ENCODE measurements at places on chromosomes 5 and 9. TPM values are rescaled to one million over a fixed set of nuclear protein-coding genes. Genes with fewer than 3 reads are reported as not detected.

DNA sequence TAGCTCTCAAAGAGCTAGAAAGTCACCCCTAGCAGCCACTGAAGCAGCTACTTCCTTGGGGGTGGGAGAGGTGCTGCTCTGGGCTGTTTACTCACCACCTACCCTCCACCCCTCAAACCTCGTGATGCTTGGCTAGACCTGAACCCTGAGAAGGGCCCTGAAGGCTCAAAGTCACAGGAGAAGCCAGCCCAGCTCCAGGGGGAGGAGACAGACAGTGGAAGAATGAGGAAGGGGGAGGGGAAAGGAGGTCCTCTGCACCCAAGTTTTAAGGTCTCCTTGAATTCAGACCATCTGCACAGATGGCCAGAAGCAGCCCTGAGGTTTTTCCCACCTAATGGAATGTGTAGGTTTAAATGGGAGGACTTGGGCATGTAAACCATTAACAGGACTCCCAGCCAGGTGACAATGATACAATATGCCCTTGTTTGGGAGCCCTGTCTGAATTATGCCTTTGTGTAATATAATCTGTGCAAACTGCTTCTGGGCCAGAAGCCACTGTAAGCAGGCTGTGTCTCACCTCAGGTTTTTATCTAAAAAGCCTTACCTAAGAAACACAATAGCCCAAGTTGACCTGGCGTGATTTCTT lies 180.5 kb downstream of the PIK3R1 start:
- no peak overlapping the region for H3K27ac ChIP-seq
- no peak for DNase-seq
- peaks cover 12% of the 10 kb centered on the region for H3K4me1 ChIP-seq
- H3K27me3 ChIP-seq: peaks cover 3% of the 10 kb centered on the region
- peaks cover 3% of the 10 kb centered on the region for H3K36me3 ChIP-seq

- DNase-seq: no peak
- H3K27ac ChIP-seq: no peak overlapping the region
- peaks cover 9% of the 10 kb centered on the region for H3K36me3 ChIP-seq
- H3K4me3 ChIP-seq: no peak overlapping the region
Observed at GRCh38 chr5:1760656-1761452, 38.8 kb downstream of the MRPL36 start.

DNA sequence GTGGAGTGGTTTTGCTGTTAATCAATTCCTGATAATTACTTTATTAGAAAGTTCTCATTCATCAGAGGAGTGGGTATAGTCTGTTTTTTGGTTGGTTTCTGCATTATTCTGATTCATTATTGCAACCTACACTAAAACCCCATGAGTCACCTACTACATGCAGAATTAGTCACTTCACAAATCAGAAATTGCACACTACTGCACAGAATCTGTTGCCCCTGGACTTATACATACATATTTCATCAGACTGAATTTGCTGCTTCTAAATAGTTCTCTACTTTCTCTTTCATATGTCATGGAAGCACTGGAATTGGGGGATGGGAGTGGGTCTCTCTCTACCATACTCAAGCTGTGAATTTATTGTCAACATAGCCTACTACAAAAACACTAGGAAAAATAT lies 585.1 kb downstream of the DNAH5 start:
- H3K4me1 ChIP-seq: no peaks in the 10 kb centered on the region
- no peak overlapping the region for H3K27ac ChIP-seq
- no peaks in the 10 kb centered on the region for H3K27me3 ChIP-seq
- DNase-seq: no peak
- H3K36me3 ChIP-seq: no peaks in the 10 kb centered on the region
- H3K4me3 ChIP-seq: no peak overlapping the region

- peaks cover 9% of the 10 kb centered on the region for H3K4me1 ChIP-seq
- peaks cover 36% of the 10 kb centered on the region for H3K27me3 ChIP-seq
- H3K4me3 ChIP-seq: no peak overlapping the region
- no peak for DNase-seq
- H3K36me3 ChIP-seq: no peaks in the 10 kb centered on the region
Observed at GRCh38 chr5:172758077-172758833, 12.7 kb downstream of the DUSP1 start.

DNA sequence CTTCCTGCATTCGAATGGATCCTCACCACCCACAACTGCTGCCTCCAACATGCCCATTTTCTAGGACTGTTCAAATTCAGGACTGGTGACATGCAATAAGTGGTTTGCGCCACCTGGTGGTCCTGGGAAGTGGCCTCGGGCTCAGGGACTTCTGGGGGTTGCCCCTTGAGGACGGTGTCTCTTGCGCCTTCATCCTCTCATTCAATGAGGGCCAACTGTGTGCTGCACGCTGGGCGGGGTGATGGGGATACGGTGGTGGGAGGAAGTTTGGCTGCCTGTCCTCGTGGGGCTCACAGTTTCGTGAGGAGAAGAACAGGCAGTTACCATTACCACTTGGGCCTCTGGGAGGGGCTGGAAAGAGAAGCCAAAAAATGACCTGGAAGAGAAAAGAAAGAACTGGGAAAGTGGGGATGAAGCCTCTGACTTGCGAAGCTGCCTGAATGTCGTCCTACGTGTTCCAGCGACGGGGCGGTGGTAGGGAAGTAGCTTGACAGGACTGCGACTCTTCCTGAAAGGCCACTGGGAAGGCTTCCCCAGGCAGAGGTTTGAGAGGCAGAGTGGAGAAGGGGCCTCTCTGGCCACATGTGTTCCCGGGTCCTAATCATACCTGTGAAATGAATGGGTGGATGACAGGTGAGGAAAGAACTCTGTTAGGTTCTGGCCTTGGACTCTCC lies 49.0 kb downstream of the PSD2 start:
- no peak overlapping the region for H3K4me3 ChIP-seq
- DNase-seq: peak; percentile 94
- H3K4me1 ChIP-seq: peaks cover 9% of the 10 kb centered on the region

DNA sequence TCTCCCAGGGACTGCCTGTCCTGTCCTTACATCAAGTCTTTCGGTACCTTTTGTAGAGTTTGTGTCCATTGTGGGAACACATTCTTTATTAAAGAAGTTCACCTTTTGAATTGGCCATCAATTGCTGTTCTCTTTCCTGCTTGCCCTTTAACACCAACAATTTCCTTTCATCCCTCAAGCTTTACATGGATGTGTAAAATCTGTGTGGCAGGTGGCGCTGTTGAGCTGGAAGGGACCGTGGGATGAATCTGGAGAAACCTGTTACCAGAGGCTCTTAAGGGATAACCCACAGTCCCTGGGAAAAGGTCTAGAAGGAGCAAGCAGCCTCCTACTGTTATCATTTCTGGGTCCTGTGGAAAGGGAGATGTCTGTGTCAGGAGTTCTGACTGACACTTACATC lies 7.9 kb upstream of the ZFP62 start:
- H3K4me1 ChIP-seq: peaks cover 24% of the 10 kb centered on the region
- no peaks in the 10 kb centered on the region for H3K36me3 ChIP-seq
- peak overlapping the region; percentile 67 for H3K27ac ChIP-seq
- H3K27me3 ChIP-seq: no peaks in the 10 kb centered on the region

- H3K36me3 ChIP-seq: no peaks in the 10 kb centered on the region
- H3K4me3 ChIP-seq: peak overlapping the region; percentile 60
- DNase-seq: no peak
- H3K27ac ChIP-seq: no peak overlapping the region
- peaks cover 4% of the 10 kb centered on the region for H3K4me1 ChIP-seq
Observed at GRCh38 chr9:136700959-136701667, 11.3 kb upstream of the DIPK1B start.

DNA sequence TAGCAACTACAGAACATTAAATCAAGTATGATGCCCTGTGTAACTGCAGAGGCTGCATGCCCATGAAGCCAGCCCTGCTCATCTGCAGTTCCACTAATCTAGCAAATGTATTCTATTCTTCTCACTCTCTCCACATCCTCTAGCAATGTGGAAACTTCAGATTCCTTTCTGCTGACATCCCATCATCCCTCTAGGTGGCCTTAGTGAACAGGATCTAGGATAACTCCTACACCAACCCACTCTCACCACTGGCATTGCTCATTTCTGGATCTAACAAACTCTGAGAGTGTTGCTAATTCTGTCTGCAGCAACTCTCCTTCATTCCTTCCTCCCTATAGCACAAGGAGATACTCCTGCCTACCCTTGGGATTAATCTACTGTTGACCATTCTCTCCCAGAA lies 80.8 kb downstream of the FAM81B start:
- H3K27me3 ChIP-seq: no peaks in the 10 kb centered on the region
- no peak overlapping the region for H3K27ac ChIP-seq
- H3K36me3 ChIP-seq: peaks cover 21% of the 10 kb centered on the region
- H3K4me1 ChIP-seq: peaks cover 21% of the 10 kb centered on the region
- no peak overlapping the region for H3K4me3 ChIP-seq

DNA sequence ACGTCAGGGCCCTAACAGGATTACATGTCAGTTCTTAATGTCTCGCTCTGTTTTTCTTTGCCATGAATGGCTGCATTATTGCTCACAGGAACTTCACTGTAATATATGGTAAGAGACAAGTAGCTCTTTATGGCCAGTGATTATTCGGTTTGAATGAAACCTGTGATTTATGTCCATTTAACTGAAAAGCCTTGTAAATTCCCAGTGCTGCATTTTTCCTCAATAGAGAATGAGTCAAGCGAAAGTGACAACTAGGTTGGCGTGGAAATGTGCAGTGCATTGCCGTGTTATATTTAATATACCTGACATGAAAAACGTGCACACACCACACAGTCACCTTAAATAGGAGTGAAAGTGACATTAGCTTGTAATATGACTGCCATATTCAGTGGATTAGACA lies 163.1 kb downstream of the PBX3 start:
- H3K36me3 ChIP-seq: no peaks in the 10 kb centered on the region
- DNase-seq: no peak
- no peaks in the 10 kb centered on the region for H3K27me3 ChIP-seq
- no peak overlapping the region for H3K4me3 ChIP-seq
- no peak overlapping the region for H3K27ac ChIP-seq
- peaks cover 56% of the 10 kb centered on the region for H3K4me1 ChIP-seq

- no peak overlapping the region for H3K27ac ChIP-seq
- no peak for DNase-seq
- no peaks in the 10 kb centered on the region for H3K36me3 ChIP-seq
- no peaks in the 10 kb centered on the region for H3K4me1 ChIP-seq
- no peaks in the 10 kb centered on the region for H3K27me3 ChIP-seq
Observed at GRCh38 chr5:148469501-148469935, 85.8 kb downstream of the FBXO38 start.

GRCh38 chr5:71701407-71701806 lies 17.7 kb upstream of the CARTPT start:
- H3K27ac ChIP-seq: no peak overlapping the region
- no peak for DNase-seq
- peaks cover 2% of the 10 kb centered on the region for H3K27me3 ChIP-seq
- H3K36me3 ChIP-seq: no peaks in the 10 kb centered on the region
- H3K4me3 ChIP-seq: no peak overlapping the region

GRCh38 chr5:83151821-83152220 lies 74.5 kb downstream of the XRCC4 start:
- DNase-seq: no peak
- no peaks in the 10 kb centered on the region for H3K4me1 ChIP-seq

DNA sequence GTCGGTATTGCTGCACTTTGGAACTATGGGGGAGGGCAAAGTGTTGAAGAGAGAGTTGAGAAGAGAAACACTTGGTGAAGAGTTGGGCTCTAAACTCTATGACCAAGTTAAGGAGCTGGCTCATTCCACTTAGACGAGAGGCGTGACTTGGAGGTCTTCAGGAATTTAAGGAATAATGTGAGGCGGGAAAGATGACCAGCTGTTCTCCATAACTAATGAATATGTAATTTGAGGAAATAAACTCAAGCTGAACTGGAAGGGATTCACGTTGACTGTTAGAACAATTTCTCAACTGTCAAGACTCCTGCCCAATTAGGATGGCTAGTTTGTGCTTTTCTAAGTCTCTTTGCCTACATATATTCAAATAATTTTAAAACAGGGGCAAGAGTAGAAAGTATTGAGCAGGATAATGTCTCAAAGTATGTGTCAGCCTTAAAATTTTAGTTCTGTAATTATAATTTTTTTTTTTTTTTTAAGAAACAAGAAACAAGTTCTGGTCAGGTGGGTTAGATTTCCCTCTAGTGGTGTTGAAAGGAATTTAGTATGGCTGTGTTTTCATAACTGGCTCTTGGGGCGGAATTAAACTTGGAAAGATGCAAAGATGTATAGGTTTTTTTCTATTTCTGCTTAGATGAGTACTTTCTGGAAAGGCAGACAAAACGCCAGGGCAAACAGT lies 33.4 kb downstream of the TMEM252 start:
- H3K4me3 ChIP-seq: no peak overlapping the region
- H3K4me1 ChIP-seq: peaks cover 5% of the 10 kb centered on the region
- DNase-seq: no peak
- no peak overlapping the region for H3K27ac ChIP-seq
- H3K27me3 ChIP-seq: peaks cover 100% of the 10 kb centered on the region

DNA sequence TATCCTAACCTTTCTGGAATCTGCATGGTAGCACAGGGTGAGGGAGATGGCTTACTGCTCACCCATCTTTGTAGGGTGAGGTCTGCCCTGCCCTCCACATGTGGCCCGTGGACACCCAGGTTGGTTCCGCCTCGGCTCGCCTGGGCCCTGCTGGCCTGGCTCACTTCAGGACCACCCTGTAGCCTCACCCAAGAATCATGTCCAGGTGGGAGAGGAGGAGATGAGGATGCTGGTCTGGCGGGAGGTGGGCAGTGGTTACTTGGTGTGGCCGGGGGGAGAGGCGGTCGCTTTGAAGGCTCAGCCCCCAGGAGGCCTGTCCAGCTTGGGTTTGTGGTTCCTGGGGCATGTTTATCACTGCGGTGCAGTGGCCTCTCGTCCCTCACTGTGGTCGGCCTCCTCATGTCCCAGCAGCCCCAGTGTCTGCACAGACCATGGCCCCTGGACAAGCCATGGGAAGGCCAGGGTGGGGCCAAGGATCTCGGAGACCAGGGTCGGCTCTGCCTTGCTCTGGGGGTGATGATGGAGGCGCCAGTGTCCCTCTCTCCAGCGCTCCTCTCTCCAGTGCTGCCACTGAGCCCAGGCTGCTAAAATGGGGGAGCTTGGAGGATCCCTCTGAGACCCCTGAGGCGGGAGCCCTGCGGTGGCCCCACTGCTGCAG lies 4.6 kb downstream of the OBP2B start:
- no peaks in the 10 kb centered on the region for H3K36me3 ChIP-seq
- peaks cover 86% of the 10 kb centered on the region for H3K27me3 ChIP-seq
- H3K27ac ChIP-seq: no peak overlapping the region
- H3K4me3 ChIP-seq: no peak overlapping the region

The SPACA9 gene
- total RNA-seq: 1.8 TPM

The TNFSF15 gene
- 0.09 TPM for total RNA-seq

The TERT gene
- 40.4 TPM for total RNA-seq

The PCDHGA5 gene
- total RNA-seq: 2.5 TPM

The EQTN gene
- 1.4 TPM for total RNA-seq

The KCNV2 gene
- total RNA-seq: not detected

The MARCHF3 gene
- total RNA-seq: 13.5 TPM

The GHR gene
- total RNA-seq: 0.53 TPM

The ALG2 gene
- 24.0 TPM for total RNA-seq

The PRRX2 gene
- 10.7 TPM for total RNA-seq

Measured in WTC11 (cell line).